AG04450 (cell line): ENCODE measurements at places on chromosomes 6 and 20. TPM values are rescaled to one million over a fixed set of nuclear protein-coding genes. Genes with fewer than 3 reads are reported as not detected.

THBS2 gene
- 90.8 and 95.8 TPM in 2 replicates for polyA plus RNA-seq

ZNF831 gene
- not detected in 2 replicates for polyA plus RNA-seq

BNIP5 gene
- polyA plus RNA-seq, result not detected in 2 replicates

TOP1 gene
- 29.1 and 36.1 TPM in 2 replicates for polyA plus RNA-seq

GRCh38 chr6:69792292-69792691 lies 4.5 kb downstream of the LMBRD1 start:
- no peak for DNase-seq

DNA sequence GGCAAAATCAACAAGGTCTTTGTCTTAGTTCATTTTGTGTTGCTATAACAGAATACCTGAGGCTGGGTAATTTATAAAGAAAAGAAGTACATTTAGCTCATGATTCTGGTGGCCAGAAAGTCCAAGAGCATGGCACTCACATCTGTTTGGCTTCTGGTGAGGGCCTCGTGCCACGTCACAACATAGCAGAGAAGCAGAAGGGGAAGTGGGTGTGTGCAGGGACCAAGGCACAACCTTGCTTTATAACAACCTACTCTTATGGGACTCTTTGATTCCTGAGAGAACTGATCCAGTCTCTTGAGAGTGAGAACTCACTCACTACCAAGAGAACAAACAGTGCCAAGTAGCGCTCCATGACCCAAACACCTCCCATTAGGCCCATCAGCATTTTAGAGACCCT lies 25.4 kb downstream of the GABRR2 start:
- DNase-seq, result no peak

DNA sequence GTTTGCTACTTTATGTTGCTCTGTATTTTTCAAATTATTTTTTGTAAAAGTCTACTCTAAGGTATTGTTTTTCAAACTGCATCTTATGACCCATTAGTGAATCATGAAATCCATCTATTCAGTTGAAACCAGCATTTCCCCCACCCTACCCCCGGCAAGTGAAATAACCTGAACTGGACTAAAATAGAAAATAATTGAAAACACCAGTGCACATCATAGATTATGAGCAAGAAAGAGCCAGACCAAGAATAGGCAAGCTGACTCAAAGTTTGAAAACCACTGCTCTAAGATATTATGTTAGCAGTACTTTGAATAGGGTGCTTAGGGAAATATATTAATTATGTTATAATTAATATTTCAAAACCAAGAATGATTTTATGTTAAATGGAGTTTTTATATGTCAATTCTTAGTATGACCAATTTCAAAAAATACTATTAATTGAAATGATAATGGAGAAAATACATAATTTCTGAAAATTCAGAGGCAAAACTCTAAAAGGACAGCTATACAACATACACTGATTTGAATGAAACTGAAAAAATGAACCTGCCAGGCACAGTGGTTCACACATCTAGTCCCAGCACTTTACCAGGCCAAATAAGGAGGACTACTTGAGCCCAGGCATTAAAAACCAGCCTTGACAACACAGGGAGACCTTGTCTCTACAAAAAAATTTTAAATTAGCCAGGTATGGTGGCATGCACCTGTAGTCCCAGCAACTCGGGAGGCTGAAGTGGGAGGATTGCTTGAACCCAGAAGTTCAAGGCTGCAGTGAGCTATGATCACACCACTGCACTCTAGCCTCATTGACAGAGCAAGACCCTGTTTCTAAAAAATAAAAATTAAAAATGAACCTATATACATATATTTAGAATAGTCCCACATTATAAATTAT lies 112.0 kb downstream of the CDK19 start:
- no peak for DNase-seq

DNA sequence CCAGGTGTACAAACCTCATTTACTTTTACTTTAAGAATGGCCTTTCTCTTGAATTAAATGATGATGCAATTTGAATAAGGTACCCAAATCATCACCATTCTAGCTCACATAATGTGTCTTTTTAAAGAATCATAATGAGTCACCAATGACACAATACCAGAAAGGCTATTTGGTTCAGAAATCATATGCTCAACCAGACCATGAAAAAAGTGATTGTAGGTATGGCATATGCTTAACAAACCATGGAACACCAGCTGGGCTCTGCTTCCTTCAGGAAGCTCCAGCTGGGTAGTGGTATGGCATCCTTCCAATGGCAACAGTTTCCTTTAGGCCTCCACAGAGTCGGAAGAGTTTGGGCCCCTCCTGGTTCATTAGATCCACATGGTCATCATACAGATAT lies 128.2 kb downstream of the FRK start:
- no peak for DNase-seq

DNA sequence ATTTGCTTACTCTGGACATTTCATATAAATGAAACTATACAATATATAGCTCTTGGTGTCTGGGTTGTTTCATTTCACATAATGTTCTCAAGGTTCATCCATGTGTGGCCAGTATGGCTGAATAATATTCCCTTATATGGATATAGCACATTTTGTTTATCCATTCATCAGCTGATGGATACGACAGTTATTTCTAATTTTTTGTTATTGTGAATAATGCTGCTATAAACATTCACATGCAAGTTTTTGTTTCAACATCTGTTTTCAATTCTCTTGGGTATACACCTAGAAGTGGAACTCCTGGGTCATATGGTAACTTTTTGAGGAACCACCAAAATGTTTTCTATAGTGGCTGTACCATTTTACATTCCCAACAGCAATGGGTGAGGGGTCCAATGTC lies 101.1 kb downstream of the CDK19 start:
- DNase-seq, result peak; percentile 61

DNA sequence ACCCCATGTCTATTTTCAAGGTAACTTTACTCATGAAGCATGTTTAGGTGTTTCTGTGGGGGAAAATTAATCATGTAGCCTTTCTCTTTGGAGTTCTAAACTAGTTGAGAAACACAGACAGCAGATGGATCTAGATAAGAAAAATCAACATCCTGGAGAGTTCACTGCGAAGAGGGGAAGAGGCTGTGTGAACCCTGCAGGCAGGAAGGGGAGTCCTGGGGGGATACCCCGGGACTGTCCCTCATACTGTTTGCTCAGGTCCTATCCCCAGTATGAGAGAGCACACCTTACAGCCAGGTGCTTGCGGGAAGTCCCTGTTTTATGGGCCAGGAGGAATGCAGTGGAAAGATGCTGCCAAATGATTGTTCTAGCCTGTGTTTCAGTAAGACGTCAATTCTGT lies 32.7 kb downstream of the CHMP4B start:
- no peak for DNase-seq

DNA sequence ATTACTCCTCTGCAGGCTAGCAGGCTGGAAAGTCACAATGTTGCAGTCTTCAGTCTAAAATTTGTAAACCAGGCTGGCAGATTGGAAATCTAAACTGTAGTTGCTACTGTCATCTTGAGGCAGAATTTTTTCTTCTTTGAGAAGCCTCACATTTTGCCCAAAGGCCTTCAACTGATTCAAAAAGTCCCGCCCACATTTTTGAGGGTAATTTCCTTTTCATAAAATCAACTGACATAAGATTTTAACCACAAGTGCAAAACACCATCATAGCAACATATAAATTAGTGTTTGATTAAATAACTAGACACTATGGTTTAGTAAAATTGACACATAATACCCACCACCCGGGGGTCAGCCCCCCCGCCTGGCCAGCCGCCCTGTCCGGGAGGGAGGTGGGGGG lies 28.4 kb downstream of the HLA-C start:
- DNase-seq, result no peak
